Cardiac fibroblast (primary cell): ENCODE measurements at places on chromosomes 7 and 10.

GRCh38 chr10:74955796-74956195 lies 129.4 kb downstream of the KAT6B start:
- DNase-seq = no peak

GRCh38 chr7:47610506-47611044 lies 28.7 kb upstream of the TNS3 start:
- DNase-seq = peak; percentile 69

DNA sequence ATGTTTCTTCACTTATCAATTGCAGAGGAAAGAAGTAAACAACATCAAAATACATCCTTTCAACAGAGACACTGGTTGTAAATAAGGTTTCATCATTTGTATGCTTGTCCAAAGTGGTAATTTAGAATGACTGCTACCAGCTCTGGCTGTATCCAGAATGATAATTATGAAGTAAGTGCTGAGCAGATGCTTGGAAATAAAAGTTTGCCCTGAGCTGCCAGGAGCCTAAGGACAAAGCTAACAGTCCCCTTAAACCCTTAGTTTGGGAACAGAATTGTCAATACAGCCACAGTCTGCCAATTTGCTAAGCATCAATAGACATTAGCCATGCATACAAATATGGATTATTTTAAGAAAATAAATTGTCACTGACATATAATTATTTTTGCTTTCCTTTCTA lies 147.0 kb upstream of the SLC13A1 start:
- no peak for DNase-seq

- DNase-seq = no peak
Measured at GRCh38 chr10:95416270-95416669, 125.5 kb upstream of the PDLIM1 start.

GRCh38 chr7:101527844-101528667 lies 101.0 kb downstream of the MYL10 start:
- no peak for DNase-seq

DNA sequence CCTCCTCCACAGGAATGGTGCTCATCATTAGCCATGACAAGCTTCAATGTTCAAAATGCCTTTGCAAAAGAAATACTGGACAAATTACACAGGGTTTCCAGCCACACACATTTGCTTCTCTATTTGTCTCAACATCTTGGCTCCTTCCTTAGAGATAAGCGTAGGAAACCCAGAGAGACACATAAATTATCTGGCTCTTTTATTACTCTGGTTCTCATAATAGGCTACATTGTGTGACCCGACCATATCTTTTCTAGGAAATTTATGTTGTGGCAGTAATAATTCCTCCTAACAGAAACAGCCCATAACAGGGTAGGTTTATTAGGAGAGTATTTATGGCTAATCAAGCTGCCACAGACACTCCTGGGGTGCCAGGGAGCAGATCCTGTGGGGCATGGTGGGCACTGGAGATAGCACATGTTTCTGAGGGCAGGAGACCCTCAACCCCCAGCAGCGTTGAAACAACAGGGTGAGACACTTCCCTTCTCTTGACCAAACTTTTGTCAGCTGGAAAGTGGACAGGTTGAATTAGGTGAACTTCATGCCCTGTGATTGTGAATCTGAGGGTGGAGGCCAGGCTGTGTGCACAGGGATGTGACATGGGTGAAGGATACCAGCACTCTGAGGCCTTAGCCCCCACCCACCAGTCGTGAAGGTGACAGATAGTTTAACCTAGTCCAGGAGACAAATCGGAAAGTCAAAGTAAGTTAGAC lies 295.9 kb upstream of the ZNF32 start:
- DNase-seq = no peak

DNA sequence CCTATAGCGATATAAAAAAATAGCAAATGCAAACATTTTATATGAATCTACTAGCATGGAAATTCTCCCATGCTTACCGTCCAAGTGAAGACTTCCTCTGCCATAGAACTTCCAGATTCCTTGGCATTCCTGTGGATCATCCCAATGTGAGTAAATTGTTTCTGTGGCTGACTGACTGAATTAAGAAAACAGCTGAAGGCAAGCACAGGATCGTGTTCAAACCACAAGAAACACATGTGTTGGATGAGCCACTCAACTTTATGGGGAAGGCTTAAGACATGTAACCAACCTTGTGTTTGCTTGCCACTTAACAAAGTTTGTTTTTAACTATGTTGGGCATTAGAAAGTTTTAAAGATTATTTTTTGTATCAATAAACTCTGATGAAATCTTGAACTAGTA lies 2.6 kb upstream of the MYPN start:
- DNase-seq = peak; percentile 79

- DNase-seq = no peak
Measured at GRCh38 chr10:62010366-62010765, 108.9 kb downstream of the ARID5B start.

DNA sequence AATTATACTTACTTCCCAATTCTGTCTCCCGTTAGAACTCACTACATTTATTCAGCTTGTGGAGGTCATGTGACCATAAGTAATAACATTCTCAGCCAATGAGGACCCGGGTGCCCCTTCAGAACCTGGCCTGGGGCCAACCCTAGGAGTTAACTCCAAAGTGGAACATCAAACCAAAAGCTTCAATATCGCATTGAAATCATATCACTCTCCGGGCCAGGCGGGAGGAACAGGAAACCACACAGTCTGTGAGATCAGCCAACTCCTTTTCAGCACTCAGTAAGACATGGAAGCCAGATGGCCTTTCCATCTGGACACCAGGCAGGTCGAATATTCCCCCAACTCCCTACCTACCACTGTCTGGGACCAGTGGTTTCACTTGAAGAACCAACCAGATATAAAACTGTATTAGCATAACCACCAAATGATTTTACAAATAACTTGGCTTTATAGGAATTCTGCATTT lies 5.5 kb downstream of the CREB3L2 start:
- peak; percentile 88 for DNase-seq

GRCh38 chr7:91407942-91408341 lies 143.7 kb downstream of the FZD1 start:
- no peak for DNase-seq

- peak; percentile 69 for DNase-seq
Measured at GRCh38 chr10:28991333-28992270, 297.3 kb upstream of the LYZL1 start.
